Astrocyte of the spinal cord (primary cell): ENCODE measurements at places on chromosomes 2 and 18.

DNA sequence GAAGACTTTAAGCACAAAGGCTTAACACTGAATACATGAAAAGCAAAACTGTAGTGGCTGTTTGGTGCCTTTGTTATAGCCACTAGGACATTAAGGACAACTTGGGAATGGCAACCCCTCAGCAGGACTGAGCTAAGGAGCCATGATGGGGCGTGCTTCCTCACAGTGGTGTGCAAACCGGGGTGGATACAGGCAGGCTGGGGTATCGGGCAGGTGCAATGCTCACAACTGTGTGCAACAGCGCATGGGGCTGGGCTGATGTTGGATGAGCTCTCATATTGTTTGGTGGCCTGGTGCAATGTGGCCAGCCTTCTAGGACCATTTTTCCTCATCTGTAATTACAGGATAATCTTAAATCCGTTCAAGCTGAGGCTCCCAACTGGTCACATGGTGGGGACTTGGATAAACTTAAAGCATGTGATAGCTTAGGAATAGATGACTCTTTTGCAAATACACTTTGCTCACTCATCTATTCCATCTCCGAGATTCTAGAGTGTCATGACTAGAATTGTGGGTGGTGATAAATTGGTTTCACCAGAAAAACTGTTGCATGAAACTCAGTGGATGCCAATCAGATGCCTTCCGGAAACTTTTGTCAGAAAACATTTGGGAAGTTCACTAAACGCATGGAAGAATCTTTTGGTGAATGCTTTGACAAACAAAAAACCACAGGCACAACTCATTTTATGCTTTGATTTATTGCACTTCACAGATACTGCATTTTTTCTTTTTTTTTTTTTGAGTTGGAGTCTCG is 116.5 kb downstream of the PXDN start:
- DNase-seq, result no peak

- DNase-seq, result no peak
Measured at GRCh38 chr2:44838116-44838790, 103.2 kb upstream of the SIX3 start.

GRCh38 chr18:54928236-54928635 is 31.0 kb downstream of the CCDC68 start:
- no peak for DNase-seq

GRCh38 chr2:108633409-108633808 is 85.9 kb upstream of the RANBP2 start:
- DNase-seq, result no peak

GRCh38 chr2:101714118-101714517 is 16.6 kb downstream of the MAP4K4 start:
- no peak for DNase-seq

DNA sequence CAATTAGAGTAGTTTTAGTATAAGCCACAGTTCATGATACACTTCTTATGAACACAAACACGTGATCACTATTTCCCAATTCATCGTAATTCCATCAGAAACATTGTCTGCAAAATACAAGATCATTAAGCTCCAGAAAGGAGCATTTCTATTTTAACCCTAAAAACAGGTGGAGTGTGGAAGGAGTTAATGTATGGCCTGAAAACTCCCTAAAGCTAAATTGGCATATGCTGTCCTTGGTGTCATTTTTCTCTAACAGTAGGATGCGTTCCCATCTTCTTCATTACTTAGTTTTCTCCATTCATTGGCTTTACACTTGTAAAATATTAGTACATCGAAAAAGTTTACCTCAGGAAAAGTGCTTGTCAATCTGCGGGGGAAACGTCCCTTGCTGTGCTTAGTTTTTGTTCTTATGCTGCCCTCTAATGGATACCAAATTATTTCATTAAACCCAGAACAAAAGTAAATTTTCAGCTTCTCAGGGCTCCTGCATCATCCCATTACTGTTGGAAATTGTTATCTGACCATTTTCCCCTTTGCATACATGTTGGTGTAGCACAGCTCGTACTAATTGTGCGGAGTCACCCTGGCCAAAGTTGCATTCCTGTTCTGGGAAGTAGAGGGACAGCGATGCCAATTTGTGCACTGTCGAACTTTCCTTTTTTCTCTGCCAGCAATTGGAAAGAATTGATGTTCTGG is 153.4 kb downstream of the GPD2 start:
- DNase-seq, result peak; percentile 62

DNA sequence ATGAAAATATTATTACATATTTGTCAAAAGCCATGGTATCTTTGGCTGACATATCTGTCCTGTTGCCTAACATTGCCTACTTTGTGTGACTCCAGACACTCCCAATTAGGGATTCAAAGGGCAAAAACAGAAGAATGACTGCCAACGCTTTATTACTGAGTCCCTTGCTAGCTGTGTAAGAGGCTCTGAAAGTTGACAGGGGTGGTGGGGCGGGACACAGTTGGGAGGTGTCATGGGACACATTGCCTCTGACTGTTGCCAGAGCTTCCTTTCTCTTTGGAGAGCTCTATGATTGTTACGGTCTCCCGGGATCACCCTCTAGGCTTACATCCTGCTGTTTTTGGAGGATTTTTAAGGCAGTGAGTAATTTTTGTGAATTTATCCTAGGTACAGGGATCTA is 249.6 kb upstream of the ACVR2A start:
- DNase-seq, result no peak

GRCh38 chr2:121617042-121617599 is 32.1 kb downstream of the CLASP1 start:
- DNase-seq, result no peak

GRCh38 chr2:63424329-63425078 is 163.8 kb downstream of the WDPCP start:
- peak; percentile 41 for DNase-seq

- DNase-seq, result peak; percentile 41
Measured at GRCh38 chr2:157696036-157696435, 67.4 kb upstream of the ACVR1C start.

DNA sequence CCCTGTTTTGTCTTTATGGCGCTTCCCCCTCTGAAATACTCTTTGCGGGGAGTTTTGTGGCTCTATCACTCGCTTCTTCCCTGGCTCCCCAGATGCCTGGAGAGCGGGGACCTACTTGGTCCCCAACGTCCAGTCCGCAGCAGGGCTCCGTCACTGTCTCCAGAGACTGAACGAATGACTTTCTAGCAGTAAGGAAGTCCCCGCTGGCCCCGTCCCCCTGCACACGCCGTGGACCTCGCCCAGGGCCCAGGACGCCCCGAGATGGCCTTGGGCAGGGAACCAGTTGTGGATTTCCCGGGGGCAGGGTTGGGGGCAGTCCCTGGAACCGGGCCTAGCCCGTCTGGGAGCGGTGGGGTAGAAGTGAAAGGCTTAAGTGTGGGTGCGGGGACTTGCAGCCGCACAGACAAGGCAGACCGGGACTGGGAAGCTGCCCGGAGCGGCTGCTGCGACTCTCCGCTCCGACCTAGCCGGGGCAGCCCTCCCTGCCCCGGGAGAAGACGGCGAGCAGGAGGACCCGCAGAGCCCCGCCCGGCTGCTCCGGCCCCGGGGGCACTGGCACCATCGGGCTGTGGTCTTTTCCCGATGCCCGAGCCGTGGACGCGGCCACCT is 821 bp upstream of the EPHA4 start:
- peak; percentile 61 for DNase-seq

GRCh38 chr2:210189452-210190138 is 18.4 kb upstream of the KANSL1L start:
- no peak for DNase-seq

- DNase-seq, result no peak
Measured at GRCh38 chr2:95539836-95540235, 52.0 kb upstream of the TRIM43 start.

DNA sequence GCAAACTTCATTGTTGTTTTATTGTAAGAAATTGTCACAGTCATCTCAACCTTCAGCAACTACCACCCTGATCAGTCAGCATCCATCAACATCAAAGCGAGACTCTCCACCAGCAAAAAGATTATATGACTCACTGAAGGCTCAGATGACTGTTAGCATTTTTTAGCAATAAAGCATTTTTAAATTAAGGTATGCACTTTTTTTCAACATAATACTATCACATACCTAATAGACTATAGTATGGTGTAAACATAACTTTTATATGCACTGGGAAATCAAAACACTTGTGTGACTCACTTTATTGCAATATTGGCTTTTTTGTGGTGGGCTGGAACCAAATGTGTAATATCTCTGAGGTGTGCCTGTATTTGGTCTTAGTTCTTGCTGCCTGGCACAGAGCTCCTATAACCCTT is 15.6 kb downstream of the SCN1A start:
- DNase-seq, result peak; percentile 9

- DNase-seq, result no peak
Measured at GRCh38 chr18:34976899-34977837, 64.0 kb upstream of the MAPRE2 start.

DNA sequence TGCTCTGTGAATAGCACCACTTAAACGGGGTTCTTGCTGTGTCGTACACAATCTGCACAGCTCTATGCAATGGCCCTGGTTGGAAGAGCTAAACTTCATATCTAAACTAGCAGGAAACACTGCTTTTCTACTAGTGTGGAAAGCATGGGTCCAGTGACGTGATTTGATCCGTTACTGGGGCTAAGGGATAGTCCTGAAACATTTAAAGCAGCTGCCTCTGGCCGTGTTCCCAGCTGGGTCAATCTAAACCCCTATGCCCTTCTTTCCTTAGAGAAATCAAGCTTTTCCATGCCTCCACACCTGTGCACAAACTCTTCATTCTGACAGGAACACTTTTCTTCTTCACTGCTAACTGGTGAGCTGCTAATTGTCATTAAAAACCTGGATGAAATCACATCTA is 5.4 kb upstream of the IGFBP5 start:
- no peak for DNase-seq

DNA sequence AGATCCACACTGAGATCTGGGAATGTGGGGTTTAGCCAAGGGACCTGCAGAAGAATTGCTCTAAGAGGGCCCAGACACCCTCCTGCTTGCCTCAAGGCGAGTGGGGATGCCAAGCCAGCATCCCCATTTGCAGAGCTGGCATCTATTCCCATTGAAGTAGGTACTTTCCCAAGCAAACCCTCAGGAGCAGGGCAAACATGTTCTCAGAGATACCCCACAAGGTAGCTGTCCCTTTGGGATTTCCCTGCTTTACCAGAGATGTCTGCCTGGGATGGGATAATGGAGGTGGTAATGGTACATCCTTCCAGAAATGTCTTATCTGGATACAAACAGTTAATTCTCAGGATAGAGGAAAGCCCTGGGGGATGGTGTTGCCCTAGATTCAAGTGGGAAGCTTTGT is 51.2 kb downstream of the GYPC start:
- DNase-seq, result no peak

GRCh38 chr2:165891943-165892342 is 61.6 kb downstream of the TTC21B start:
- no peak for DNase-seq

GRCh38 chr2:56034258-56034657 is 110.7 kb upstream of the EFEMP1 start:
- no peak for DNase-seq

- no peak for DNase-seq
Measured at GRCh38 chr2:168518555-168519066, 62.5 kb downstream of the CERS6 start.

DNA sequence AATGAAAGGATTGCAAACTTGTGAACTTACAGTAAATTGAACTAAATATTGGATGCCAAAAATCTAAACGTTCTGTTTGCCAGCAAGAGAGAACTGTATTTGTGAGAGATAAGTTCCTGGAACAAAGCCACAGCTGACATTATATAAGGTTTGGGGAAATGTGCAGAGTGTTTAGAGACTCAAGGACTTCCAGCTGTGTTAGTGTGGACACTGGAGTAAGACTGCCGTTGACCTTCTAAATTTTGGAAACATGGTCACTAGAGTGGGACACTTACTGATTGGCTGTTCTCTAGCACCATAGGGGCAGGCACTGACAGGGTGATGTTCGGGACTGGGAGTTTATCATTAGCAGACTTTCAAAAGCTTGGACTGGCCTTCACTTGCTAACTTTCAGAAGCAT is 40.5 kb downstream of the SCN9A start:
- no peak for DNase-seq

GRCh38 chr2:224163566-224164307 is 124.7 kb upstream of the SERPINE2 start:
- peak; percentile 61 for DNase-seq

- no peak for DNase-seq
Measured at GRCh38 chr18:24341361-24341760, 56.3 kb downstream of the OSBPL1A start.

DNA sequence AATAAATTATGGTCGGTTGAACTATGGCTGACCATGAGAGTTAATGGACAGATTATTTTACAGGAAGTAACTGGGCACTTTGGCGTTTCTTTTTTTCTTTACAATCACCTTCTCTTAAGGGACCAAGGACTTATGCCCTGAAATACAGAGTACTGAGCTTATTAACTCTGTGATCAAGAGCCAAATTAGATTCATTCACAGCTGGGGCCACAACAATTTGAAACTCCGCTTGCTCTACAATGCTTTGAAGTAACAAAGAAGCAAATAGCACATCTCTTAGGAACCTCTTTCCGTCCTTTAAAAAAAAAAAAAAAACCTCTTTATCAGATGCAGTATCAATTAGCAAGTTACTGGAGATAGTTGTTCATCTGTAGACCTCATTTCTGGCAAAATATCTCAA is 112.0 kb downstream of the LYPD6 start:
- no peak for DNase-seq
